Right renal cortex interstitium (tissue), 3 donors: ENCODE measurements at places on chromosomes 6 and 20.

- DNase-seq, result no peak
These were observed 245.4 kb downstream of the LRFN2 start for GRCh38 chr6:40341726-40342125.

DNA sequence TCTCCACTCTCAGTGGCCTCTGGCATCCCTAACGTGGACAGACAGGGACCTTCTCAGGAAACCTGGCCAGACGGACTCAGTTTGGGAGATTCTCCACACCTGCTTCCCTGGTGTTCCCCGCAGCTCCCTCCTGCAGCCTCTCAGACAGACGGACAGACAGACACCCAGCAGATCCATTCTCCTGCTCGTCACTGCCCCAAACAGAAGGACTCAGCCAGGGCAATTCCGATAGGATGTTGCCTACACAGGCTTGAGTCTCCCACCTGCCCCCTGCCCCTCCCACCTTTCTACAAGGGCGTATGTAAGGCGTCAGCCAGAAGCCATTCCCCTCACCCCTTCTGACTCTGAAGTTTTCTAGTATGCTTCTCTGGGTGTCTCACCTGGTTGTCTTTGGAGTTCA, 428 bp downstream of the CCM2L start:
- DNase-seq, result no peak

DNA sequence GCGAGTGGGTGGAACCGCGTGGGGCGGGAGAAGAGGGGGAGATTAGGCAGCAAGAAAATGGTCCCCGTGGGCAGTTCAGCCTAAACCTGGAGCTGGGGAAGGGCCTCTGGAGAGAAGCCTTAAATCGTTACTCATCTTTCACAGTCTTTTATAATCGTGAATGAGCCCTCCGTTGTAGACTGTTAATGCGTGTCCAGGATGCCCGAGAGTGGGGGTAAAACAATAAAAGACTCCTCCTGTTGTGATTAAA, 11.0 kb upstream of the ELOVL5 start:
- DNase-seq, result no peak

GRCh38 chr20:8434326-8434876, 302.3 kb downstream of the PLCB1 start:
- DNase-seq, result no peak

DNA sequence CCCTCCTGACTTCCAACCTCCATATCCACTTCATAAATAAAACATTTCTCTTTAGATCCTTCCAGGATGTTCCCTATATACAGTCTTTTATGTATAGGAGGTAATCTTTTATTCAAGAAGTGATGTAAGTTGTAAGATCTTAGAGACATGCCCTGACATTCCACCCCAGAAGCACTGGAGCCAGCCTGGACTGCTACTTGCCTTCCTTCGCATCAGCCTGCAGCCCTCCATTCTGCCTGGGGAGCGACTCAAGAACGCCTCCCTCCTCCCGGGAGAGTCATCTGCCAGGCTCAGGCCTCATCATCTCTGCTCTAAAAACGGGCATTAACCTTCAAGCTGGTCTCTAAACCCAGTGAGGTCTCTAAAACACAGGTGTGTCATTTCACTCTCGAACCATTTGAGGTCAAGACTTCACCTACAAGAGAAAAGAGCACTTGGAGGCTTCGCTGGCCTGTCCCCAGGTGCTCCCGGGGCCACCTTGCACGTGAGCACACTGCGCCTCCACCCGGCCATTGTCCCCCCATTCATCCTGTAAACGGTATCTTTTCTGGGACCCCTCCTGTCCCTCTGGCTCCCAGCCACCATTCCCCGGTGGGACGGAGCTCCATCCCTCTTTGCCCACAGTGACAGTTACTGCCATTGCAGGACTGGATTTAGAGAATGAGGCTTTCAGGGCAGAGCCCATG, 107.5 kb upstream of the PDE10A start:
- no peak for DNase-seq

- no peak for DNase-seq
These were observed 194.4 kb upstream of the TAB2 start for GRCh38 chr6:149122850-149123821.

DNA sequence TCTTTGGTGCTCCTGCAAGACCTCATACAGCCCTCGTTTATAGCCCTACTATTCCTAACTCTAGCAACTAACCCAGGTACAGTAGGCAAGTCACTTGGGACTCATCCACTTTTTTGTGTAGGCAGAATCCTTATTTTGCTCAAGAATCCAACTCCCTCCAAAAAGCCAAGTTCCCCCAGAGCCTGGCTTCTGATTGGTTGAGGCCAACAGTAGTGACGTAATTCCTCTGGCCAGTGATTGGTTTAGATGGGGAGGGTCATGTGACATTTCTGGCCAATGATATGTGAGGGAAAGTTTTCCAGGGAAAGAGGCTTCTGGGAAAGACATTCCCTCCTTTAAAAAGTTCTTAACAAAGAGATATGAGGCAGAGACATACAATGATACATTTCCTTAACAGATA, 32.1 kb downstream of the KIAA1755 start:
- DNase-seq, result no peak

DNA sequence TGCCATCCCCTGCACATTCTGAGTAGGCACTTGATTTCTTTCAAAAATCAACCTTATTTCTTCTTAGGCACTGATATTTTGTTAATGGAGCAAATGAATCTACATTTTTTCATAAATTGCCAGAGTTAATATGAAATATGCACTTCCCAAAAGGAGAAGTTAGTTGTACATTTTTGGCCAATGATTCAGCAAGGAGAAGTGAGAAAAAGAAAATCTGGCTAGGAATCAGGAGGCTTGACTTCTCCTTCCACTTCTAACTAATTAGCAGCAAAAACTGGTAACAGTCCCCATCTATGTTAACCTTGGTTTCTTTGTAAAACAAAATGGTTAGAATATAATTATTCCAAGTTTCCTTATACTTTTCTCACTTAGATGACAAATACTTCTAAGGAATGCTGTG, 7.0 kb upstream of the DSE start:
- DNase-seq, result no peak

GRCh38 chr20:58112017-58112781, 116.3 kb downstream of the ANKRD60 start:
- no peak for DNase-seq

- no peak for DNase-seq
These were observed 1.9 kb upstream of the PAQR8 start for GRCh38 chr6:52360028-52360427.

GRCh38 chr6:87653074-87653962, 48.7 kb downstream of the AKIRIN2 start:
- no peak for DNase-seq

DNA sequence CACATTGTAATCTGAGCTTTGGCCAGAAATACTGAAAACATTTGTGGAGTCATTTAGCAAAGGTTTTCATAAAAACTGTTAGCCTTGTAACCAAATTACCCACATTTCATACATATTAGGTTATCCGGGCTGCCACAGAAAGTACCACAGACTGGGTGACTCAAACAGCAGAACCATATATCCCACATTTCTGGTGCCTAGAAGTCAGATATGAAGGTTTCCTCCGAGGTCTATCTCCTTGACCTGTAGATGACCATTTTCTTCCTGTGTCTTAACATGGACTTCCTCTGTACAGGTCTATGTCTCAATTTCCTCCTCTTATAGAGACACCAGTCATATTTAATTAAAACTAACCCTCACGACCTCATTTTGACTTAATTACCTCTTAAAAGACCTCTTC, 49.5 kb upstream of the SMIM28 start:
- no peak for DNase-seq

DNA sequence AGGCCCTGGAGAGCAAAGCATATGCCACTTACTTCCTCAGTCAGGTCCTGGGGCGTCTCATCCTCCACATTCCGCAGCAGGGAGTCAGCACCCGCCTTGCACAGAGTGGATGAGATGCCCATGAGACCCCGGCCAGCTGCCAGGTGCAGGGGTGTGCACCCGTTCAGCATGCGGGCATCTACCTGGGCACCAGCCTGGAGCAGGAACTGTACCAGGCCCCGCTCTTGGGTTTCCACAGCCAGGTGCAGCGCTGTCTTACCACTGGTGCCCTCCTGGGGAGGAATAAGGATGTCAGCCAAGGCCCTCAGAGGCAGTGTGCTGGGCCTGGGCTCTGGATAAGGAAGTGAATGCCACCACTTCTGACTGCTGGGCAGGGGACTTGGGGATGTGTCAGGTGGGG, 2.7 kb upstream of the SLC35B2 start:
- no peak for DNase-seq

GRCh38 chr20:8527998-8528723, 396.1 kb downstream of the PLCB1 start:
- DNase-seq, result no peak

- DNase-seq, result no peak
These were observed 84.4 kb downstream of the MAP7 start for GRCh38 chr6:136465766-136466303.

DNA sequence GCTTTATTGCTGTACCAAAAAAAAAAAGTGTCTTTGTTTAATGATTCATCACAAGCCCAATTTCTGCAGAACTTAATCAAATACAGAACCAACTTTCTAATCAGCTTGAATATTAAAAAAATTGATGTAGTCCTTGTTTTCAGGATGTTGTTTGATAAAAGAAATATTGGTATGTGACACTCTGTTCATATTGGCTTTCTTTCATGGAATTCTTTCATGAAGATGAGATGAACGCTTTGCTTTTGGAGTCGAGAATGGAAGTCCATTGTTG, 184.3 kb downstream of the ZNF217 start:
- DNase-seq, result no peak

DNA sequence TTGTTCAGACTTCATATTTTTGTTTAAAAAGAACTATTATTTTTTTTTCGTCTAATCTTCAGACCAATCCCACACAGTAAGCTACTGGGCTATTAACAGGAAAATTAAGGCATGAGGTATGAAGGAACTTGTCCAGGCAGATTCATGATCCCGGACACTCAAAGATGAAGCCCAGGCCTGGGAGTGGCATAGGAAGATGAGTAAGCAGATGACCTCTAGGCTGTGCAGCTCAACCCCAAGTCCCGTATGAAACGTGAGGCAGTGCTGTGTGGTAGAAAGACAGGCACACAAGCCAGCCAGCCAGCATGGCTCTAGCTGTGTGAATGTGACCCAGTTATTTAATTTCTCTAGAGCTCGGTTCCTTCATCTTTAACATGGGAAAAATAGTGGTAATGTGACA, 231.9 kb downstream of the CLIC5 start:
- no peak for DNase-seq

DNA sequence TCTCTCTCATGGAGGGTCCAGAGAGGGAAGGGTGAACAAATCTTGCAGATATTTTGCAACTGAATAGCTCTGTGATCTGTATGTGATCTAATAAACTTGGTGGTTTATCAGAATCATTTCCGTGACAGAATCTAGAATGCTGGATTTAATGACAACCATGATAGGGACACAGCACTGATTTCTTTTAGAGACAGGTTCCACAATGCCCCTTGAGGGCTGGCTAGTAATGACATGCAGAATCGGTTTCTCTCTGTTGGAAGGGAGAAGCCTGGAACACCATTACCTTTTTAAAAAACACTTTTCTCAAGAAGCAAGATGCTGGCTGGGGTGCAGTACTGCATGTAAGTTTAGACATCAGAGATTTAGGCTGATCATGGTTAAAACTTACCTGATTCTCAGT, 313.4 kb downstream of the CDH26 start:
- DNase-seq, result no peak

DNA sequence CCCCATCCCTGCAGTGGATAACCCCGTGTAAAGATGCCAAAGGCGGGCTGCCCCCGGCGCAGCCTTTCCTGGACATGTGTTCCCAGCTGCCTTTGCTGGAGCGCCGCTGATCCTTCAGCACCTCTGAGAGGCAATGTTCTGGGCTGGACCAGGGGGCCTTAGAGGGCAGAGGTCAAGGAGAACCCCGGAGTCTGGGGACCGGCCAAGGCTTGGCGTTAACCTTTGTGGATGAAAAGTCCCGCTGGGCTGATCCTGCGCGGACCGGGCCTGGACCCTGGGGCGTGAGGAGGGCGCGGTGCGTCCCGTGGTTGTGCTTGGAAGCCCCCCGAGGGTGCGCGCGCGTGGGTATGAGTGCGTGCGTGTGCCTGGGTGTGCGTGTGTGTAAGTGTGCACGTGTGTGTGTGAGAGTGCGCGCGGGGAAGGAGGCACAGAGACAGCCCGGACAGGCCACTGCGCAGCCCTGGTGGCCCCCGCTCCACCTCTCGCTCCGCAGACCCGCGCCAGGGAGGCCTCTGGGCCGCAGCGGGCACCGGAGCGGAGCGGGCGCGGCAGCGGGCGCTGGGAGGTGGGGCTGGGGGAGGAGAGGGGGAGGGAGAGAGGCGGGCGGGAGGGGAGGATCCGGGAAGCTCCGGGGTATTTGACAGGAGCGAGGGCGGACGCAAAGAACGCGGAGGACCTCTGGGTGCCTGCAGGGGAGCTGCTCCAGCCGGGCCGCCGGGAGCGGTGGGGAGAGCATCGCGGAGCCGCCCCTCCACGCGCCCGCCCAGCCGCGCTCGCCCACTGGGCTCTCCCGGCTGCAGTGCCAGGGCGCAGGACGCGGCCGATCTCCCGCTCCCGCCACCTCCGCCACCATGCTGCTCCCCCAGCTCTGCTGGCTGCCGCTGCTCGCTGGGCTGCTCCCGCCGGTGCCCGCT, at the start of gene SMOC2:
SMOC2 (plus strand) TSS at position 665 of the 914 bp plus-strand sequence; CDS start at position 852, 187 bp downstream.
- no peak for DNase-seq

- no peak for DNase-seq
These were observed 412.7 kb downstream of the UTRN start for GRCh38 chr6:144697801-144698200.

DNA sequence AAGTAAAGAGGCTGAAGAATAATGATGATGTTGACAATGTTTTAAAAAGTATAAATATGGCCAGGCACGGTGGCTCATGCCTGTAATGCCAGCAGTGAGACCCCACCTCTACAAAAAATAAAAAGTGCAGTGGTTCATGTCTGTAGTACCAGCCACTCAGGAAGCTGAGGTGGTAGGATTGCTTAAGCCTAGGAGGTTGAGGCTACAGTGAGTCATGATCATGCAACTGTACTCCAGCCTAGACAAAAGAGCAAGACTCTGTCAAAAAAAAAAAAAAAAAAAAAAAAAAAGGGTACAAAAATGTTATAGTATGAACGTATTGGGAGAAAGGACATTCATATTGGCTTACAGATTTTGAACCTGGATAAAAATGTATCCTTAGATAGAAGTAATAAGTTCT, 543.1 kb upstream of the IRAK1BP1 start:
- DNase-seq, result no peak

GRCh38 chr20:53187392-53188068, 215.4 kb downstream of the TSHZ2 start:
- DNase-seq, result peak; percentile 52
